ENCODE measurements at places on chromosomes 1 and 21.

DNA sequence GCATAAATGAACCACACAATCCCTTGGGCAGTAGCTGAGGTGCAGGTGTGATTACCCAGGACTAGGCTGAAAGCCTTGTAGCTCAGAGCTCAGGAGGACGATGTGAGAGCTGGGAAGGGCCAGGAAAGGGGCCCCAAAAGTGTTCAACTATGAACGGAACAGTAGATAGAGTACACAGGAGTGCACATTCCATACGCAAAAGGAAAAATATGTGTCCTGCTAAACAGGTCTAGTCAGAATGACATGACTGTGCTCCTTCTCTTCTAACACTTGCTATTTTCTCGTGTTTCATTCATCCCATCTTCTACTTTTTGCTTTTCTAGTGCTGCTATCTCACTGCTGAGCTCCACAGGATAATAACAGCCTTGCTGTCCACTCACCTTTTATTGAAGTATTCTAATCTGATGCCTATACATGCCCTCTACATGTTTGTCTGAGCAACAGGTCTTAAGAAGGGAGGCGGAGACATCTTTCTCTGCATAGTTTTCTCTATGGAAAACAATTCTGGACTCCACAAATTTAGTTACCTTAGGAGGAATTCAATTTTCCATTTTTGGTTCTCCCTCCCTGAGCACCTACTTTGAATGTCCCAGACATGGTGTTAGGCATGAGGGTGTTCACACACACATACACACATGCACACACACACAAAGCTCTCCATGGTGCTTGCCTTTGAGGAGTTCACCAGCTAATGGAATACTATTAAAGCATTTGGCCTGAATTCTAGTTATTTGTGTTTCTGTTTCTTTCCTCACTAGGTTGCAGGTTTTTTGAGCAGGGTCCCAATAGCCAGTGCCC lies 3.4 kb downstream of the S100A10 start:
- DNase-seq = no peak

- DNase-seq = no peak
Observed at GRCh38 chr1:1264868-1265272, 8.8 kb downstream of the UBE2J2 start.

- no peak for DNase-seq
Observed at GRCh38 chr1:160500321-160500990, 22.6 kb downstream of the SLAMF6 start.

DNA sequence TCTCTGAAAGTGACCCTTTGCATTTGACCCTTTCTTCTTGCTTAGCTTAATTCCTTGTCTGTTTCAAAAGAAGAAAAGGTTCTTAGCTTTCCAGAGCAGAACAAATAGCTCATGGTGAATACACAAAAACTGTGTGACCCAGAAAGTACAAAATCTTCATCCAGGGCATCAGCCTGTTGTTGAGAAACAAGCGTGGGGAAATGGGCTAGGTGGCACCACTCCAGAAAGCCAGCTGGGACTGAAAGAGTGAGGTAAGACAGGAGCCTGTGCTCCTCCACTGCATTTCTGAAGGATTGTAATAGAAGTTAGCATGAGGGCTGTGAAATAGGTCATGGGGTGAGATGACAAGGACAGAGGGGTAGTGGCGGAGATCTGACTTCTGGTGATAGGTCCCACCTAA lies 45.8 kb downstream of the CYP2J2 start:
- no peak for DNase-seq

- no peak for DNase-seq
Observed at GRCh38 chr1:66733348-66734017, 18.8 kb upstream of the DYNLT5 start.

DNA sequence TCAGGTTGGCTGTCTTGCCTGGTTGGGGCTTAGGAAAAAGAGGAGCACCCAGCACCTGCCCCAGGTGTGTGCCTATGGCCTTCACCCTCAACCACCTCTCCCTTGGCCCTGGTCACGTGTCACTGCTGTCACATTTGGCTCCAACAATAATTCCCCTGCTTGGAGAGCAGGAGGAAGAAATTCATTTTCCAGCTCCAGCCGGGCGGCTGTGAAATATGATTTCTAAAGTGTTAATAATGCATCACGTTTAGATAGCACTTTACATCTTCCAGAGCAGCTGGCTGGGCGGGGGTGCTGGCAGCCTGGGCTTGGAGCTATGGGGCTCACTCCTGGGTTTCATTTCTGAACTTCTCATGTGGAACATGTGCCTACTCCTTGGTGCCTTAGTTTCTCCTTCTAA lies 63.1 kb downstream of the KIRREL1 start:
- DNase-seq = no peak

DNA sequence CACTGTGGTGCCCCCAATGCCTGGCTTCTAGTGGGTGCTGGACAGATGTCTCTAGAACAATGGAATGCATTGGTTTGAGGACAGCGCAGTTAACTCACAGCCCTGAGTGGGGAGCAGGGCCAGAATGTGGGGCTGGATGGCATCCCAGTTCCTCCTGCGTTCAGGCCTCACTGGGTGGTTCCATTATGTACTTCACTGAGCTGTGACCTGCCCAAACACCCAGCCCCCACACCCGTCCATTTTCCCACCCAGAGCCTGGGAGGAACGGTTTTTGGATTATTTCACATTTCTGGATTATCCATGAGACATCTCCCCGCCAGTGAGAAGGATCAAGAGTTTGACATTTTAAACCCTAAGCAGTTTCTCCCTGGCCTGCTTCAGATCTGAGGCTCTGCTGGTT lies 55.3 kb upstream of the WASF2 start:
- no peak for DNase-seq

DNA sequence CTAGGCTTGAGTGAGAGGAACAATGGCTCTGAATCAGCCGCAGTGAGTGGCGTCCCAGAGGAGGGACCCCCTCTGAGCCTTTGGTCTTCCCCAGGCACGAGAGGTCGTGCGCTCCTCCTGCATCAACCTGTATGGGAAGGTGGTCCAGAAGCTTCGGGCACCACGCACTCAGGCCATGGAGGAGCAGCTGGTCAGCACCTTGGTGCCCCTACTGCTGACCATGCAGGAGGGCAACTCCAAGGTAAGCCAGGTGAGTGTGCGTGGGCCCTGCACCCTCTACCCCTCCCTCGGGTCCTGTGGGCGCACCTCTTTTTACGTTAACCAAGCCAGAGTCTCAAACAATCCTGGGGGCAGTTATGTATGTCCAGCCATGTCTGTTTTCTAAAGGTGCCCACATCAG lies 13.7 kb upstream of the TTC4 start:
- no peak for DNase-seq

- DNase-seq = no peak
Observed at GRCh38 chr1:81237473-81238089, 563.2 kb upstream of the ADGRL2 start.

- no peak for DNase-seq
Observed at GRCh38 chr1:173332026-173332425, 124.9 kb upstream of the TNFSF4 start.

GRCh38 chr1:94675373-94675772 lies 133.8 kb upstream of the F3 start:
- no peak for DNase-seq

DNA sequence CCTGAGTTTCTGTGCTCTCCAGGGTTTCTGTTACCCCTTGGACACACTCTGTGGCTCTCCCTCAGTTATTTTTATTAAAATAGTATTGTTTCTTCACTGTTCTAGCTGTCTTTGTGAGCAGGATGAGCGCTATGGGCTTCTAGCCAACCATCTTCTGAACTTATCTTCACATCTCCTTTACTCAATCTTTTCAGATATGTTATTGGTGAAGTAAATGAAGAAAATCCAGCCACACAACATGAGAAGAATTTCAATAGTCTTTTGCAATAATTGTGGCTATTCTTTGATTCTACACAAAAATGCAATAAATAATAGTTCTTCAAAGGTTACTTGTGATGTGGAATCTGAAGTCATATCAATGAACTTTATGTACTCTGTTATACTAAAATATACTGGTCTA lies 80.3 kb upstream of the CAMK1G start:
- DNase-seq = no peak

- no peak for DNase-seq
Observed at GRCh38 chr1:232445361-232446106, 184.4 kb downstream of the SIPA1L2 start.

DNA sequence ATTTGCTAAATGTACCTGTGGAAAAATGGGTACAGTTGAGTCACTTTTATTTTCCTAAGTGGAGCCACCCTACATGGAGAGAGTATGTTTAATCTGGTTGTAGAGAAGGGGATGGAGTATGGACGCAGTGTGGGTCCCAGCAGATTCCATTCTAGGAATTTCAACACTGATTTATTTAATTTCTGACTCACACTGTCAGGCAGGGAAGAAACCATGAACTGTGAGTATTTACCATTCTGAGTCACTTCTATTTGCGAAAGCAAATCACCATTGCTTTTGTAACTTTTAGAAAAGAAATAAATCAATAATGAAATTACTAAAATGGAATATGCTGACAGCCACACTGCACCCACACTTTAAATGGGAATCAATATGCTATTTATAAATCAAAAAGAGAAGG lies 339.0 kb downstream of the DSCAM start:
- no peak for DNase-seq

DNA sequence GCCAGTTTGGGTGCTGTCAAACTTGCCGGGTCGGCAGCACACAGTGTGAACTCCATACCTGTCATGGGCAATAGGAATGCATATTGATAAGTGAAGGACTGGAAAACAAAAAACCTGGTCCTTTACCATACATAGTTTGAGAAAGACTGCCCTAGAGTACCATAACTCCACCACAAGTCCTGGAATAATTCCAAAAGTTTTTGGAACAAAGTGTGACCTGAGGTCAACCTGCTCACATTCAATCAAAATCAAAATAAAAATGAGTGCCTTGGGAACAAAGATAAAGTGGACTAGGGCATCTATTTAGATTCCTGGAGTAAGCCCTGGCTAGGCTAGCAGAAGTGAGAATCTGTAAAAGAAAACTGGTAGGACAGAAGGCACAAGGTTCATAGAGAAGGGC lies 7.6 kb downstream of the PEX19 start:
- DNase-seq = no peak

GRCh38 chr1:98368995-98369394 lies 292.5 kb upstream of the SNX7 start:
- DNase-seq = no peak

DNA sequence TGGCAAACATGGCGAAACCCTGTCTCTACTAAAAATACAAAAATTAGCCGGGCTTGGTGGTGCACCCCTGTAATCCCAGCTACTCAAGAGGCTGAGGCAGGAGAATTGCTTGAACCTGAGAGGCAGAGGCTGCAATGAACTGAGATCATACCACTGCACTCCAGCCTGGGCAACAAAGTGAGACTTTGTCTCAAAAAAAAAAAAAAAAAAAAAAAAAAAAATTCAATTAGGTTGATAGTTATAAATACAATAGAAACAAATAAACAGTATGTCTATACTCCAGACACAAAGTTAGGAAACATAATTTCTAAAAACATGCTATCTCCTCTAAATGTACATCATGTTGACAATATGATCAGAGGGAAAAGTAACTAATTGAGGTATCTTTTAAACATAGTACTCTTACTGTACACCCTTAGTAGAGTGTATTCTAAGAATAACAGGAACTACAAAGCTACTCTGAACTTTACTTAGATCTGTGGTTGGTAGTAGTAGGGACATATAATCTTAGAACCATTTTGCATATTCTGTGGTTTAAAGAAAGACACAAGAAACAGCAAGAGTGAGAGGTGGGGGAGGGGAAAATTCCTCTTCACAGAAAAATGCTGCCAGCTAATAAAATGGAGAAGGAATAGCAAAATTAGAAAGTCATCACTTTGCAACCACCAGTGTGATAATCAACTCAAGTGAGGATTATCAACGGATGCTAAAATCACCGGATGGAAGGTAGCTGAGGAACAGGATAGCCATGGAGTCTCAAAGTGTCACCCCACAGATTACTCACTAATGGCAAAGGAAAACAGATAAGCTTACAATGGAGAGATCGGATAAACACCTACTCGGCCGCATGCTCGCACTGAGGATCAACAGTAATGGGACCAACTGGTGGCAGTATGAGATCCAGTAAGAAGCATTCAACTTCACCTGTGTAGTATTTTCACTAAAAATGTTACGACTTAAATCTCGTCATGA lies 35.0 kb downstream of the MTOR start:
- DNase-seq = no peak

DNA sequence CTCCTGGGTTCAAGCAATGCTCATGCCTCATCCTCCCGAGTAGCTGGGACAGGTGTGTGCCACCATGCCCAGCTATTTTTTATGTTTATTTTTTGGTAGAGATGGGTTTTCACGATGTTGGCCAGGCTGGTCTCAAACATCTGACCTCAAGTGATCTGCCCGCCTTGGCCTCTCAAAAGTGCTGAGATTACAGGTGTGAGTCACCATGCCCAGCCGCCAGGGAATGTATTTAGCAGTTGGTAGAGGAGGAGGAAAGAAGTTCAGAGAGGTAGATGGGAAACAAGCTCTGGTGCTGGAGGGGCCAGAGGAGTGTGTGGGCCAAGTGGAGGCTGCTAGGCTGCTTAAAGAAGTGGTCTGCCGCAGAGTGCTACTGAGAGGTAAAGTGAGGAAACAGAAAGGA lies 6.0 kb downstream of the DOP1B start:
- no peak for DNase-seq

DNA sequence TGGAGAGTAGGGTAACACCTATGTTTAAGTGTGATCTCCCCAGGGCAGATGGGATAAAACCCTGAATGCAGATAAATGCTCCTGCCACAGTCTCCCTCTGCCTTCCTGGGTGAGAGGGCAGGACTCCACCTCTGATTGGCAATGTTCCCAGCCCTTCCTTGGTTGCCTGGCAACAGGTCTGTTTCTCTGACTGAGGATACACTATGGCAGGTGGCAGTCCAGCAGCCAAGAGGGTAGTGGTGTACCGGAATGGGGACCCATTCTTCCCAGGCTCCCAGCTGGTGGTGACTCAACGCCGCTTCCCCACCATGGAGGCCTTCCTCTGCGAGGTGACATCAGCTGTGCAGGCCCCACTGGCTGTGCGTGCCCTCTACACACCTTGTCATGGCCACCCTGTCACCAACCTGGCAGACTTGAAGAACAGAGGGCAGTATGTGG lies at the start of gene DCDC2B:
TSS of gene DCDC2B (plus strand) at position 199 of the 438 bp plus-strand sequence. CDS start at position 204, 5 bp downstream.
- no peak for DNase-seq

DNA sequence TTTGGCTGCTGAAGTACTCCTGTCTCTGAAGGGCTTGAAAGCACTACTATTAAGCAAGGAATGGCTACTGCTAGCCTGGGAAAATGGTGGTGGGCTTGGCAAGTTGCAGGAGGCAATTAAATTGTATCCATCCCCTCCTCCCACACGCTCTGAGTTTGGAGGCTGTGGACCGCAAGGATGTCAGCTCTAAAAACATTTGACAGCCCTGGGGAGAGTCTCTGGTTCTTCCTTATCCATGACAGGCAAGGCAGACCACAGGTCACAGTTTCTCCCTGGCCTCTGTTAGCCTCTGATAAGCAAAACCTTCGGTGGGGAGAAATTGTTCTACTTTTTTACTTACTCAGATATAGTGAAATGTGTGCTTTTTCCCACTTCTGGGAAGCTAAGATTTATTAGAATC lies 46.6 kb downstream of the S1PR1 start:
- no peak for DNase-seq

DNA sequence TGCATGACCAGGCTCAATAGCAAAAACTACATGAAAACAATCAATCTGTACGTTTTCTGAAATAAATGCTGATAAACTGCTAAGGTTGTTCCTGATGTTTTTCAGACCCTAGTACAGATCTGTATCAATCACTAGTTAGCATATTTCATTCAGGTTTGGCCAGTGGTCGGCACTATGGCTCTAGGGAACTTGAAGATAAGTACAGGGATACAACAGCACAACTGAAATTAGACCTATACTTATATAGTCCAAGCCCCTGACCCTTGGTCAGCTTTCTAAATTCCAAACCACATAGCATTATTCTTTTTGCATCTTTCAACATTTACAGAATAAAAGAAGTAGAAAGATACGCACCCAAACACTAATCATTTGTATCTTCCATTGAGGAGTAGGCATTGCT lies 142.7 kb downstream of the PLPPR4 start:
- no peak for DNase-seq

GRCh38 chr21:41874611-41875010 lies 4.5 kb downstream of the PRDM15 start:
- DNase-seq = no peak

All from substantia nigra (tissue), 51 donors.